ENCODE measurements at places on chromosomes 5 and 9. TPM values are rescaled to one million over a fixed set of nuclear protein-coding genes. Genes with fewer than 3 reads are reported as not detected.

The PCDHA2 gene
- 0.08 TPM for total RNA-seq

The SLC36A3 gene
- total RNA-seq, result not detected

The FGD3 gene
- 0.08 TPM for total RNA-seq

The PCA3 gene
- total RNA-seq, result 0.13 TPM

The PTGR1 gene
- total RNA-seq, result 29.2 TPM

The NDOR1 gene
- total RNA-seq, result 5.1 TPM

The PCDHGA9 gene
- 0.45 TPM for total RNA-seq

The FCN2 gene
- total RNA-seq, result not detected

The FABP6 gene
- total RNA-seq, result 3.4 TPM

The DIRAS2 gene
- total RNA-seq, result not detected

The LECT2 gene
- total RNA-seq, result not detected

The FRMPD1 gene
- not detected for total RNA-seq

The FREM1 gene
- not detected for total RNA-seq

The MROH2B gene
- not detected for total RNA-seq

The ITK gene
- 20.6 TPM for total RNA-seq

The SMIM3 gene
- 9.5 TPM for total RNA-seq

The LCN1 gene
- total RNA-seq, result not detected

The SLC25A46 gene
- 85.8 TPM for total RNA-seq

The CDKN2B gene
- not detected for total RNA-seq

The CDC14B gene
- 12.1 TPM for total RNA-seq

The EQTN gene
- not detected for total RNA-seq

The ABO gene
- not detected for total RNA-seq

The FOXD4L4 gene
- total RNA-seq, result not detected

The ANKRD55 gene
- not detected for total RNA-seq

The CDKN2B-AS1 gene
- total RNA-seq, result not detected

The IFNB1 gene
- total RNA-seq, result not detected

The C5orf46 gene
- total RNA-seq, result not detected

The LIX1 gene
- total RNA-seq, result not detected

The DOCK8 gene
- 0.45 TPM for total RNA-seq

The RNF183 gene
- total RNA-seq, result not detected

The TEK gene
- not detected for total RNA-seq

The FCN1 gene
- total RNA-seq, result not detected

The TMEM252 gene
- total RNA-seq, result not detected

The PRRX2 gene
- total RNA-seq, result 0.40 TPM

The SPATA31E1 gene
- not detected for total RNA-seq

The MEIKIN gene
- not detected for total RNA-seq

The LVRN gene
- total RNA-seq, result 0.16 TPM

The N4BP3 gene
- 2.8 TPM for total RNA-seq

Measured in SK-MEL-5 (cell line).